ENCODE measurements at places on chromosomes 3 and 15. TPM values are rescaled to one million over a fixed set of nuclear protein-coding genes. Genes with fewer than 3 reads are reported as not detected.

GRCh38 chr3:12471241-12471640 lies 13.0 kb upstream of the TSEN2 start:
- DNase-seq = no peak

GRCh38 chr3:132283440-132283839 lies 33.8 kb upstream of the ACP3 start:
- no peak for DNase-seq

DNA sequence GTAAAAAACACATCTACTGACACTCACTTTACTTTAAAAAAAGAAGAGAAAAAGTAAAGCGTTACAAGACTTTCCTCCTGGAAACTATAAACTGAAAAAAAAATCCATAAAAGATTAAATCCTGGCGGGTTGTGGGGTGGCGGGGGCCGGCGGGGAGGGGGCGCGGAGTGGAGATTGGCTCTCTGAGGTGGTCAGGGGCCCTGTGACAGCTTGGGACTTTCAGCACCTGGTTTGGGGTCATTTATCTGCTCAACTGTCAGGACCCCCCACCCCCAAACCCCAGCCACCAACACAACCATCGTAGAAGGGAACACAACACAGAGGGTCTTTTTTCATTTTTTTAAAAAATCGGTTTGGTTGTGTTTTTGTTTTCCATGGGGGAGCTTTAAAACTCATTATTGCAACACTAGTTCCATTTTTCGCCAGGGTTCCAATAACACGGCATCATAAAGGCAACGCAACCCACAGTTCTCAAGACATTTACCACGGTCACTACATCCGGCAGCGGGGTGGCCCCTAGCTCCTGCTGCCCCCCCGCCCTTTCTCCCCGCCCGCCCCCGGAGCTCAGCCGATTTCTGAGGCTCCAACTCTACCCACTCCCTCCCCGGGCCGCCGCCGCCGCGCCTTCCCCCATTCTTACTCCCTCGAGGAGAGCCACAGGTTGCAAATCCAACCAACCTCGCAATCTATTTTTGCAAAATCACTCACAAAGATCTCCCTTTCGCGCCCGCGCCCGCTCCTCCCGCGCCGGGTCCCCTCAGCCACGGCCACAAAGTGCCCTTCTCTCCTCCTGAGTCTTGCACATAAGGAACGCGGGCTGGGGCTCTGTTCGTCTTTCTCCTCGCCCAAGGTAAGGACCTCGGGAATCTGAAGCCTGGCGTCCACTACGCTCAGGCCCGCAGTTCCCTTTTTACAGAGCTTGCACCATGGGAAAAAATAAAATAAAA lies 1.8 kb downstream of the BCL6 start:
- peak; percentile 77 for DNase-seq

GRCh38 chr3:55554634-55555425 lies 67.7 kb upstream of the WNT5A start:
- DNase-seq = no peak

DNA sequence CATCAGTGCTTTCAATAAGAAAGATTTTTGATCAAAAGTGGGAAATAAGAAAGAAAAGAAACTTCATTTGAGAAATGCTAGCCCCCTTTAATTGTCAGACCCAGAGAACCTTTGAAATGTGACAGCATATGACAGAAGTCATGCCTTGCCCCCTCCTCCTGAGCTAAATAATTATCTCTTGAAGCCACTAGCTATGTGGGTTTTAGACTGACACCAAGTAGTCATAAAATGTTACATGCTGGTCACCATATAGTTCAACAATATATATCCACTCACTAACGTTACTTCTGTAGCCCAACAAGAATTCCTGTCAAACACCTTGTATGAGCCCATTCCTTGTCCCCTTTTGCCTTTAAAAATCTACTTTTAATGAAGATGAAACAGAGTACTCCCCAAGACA lies 43.1 kb upstream of the AADACL2 start:
- DNase-seq = no peak

DNA sequence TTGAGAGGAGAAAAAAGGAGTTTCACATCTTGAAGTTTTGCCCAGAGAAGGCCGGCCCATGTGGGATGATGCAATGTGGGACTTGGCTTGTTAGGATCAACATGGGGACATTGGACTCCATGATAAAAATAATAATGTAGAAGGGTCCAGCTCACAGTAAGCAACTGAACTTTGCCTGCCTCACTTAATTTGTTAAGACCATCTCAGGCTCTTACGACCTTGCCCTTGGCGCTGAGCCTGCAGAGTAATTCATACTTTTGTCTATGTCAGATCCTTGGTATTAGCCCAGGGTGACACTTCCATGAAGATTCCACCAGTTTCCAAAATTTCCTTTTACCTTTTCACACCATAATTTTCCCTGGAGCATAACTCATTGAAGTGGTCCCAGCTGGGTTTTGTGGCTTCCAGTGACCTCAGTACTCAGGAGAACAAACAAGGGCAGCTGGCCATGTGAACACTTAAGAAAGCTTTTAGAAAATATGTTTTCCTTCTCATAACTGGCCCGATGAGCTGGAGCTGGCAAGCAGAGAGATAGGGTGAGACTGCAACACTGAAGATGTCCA lies 315.4 kb upstream of the RASGRP1 start:
- peak; percentile 50 for DNase-seq

NRROS gene
- 2.4 TPM for total RNA-seq

All from Right ventricle myocardium superior (tissue), 1 donor.